ENCODE measurements at places on chromosomes 6 and 20.

GRCh38 chr6:121581327-121581726, 145.9 kb downstream of the GJA1 start:
- DNase-seq: no peak

DNA sequence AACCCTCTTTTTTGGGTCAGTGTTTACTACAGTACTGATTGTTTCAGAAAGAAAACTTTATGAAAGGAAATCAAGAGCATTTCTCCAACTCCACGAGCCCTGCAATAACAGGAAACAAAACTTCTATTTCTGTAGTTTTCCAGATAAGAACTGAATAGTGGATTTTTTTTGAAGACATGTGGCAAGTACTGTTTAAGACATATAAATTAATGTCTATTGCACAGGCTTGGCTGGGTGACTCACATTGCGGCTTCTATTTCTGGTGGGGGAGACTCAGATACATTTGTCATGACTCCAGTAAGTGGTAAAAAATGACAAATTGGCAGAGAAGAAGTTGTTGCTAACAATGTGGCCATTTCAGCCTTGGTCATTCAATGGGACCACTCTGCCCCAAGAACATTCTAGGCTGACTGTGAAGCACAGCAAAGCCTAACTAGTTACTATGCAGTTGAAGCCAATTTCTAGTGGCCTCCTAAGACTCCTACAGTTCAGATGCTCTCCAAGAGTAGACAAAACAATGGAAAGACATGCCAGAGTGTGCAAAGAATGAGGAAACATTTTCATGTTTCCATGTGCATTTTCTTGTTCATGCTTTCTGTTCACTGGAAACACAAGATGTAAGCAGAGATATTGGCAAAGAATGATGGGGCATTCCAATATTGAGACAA, 200.9 kb downstream of the EDN1 start:
- DNase-seq: no peak

DNA sequence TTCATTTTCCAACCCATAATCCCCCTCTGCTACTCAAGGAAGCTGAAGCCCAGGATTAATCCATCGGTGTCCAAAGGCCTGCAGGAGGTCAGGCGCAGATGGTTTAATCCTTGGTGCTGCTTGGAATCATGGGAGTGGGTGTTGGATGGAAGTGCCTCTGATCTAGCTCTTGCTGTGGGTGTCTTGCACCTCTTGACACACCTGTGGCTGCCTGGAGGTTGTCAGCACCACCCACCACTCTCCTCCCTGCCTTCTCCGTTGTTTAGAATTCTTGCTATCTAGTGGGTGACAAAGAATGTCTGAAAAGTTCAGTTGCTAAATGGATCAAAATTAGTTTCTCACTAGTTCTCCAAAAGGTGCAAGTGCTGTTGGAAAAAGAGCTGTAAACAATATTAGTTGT, 1074.4 kb upstream of the FLRT3 start:
- DNase-seq: no peak

- no peak for DNase-seq
Measured at GRCh38 chr6:131652472-131652871, 15.4 kb downstream of the ENPP3 start.

DNA sequence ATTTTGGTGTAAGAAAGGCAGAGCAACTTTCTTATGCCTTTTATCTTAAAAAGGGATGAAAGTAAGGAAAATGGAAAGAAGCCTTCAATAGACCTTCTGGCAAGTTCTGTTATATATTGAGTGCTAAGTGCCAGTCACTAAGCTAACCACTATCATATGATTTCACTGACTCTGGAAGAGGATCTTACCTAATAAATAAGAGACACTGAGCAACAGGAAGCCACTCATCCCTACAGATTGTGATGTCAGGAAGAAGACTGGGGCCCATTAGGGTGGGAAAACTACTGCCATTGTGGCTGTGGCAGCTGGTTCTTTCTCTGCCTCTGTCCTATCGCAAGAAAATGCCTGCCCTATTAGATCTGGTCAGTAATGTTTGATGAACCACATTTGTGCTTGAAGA, 89.6 kb downstream of the AIG1 start:
- DNase-seq: no peak

DNA sequence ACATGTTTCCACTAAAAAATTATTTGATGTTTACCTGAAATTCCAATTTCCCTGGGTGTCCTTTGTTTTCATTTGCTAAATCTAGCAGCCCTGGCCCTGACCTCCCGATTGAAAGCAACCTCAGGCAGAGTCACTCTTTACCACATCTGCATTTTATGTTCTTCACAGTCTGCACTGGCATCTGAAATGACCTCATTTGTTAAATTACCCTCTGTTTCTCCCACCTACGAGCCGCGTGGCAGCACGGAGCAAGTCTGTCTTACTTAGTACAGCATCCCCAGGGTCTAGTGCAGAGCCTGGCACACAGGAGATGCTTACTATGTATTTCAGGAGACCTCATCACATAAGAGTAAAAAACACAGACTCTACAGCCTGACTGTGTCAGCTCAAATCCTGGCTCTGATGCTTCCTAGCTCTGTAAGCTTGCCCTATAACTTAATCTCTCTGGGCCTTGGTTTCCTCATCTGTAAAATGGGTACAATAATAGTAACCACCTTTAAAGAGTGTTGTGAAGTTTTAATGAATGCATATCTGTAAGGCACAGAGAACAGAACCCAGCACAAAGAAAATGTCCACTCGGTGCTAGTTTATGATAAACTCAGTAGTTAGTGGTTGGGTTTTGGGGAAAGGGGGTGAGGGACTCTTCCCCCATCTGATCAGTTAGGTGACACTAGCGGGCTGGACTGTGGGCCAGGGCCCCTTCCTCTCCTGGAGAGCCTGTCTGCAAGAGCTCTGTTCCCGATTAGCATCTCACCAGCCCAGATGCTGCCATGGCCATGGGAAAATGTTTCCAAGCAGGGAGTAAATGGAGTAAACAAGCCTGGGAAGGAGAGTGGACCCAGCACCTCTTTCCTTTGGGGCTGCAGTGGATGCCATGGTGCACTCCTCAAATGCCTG, 88.2 kb downstream of the PREX1 start:
- no peak for DNase-seq

DNA sequence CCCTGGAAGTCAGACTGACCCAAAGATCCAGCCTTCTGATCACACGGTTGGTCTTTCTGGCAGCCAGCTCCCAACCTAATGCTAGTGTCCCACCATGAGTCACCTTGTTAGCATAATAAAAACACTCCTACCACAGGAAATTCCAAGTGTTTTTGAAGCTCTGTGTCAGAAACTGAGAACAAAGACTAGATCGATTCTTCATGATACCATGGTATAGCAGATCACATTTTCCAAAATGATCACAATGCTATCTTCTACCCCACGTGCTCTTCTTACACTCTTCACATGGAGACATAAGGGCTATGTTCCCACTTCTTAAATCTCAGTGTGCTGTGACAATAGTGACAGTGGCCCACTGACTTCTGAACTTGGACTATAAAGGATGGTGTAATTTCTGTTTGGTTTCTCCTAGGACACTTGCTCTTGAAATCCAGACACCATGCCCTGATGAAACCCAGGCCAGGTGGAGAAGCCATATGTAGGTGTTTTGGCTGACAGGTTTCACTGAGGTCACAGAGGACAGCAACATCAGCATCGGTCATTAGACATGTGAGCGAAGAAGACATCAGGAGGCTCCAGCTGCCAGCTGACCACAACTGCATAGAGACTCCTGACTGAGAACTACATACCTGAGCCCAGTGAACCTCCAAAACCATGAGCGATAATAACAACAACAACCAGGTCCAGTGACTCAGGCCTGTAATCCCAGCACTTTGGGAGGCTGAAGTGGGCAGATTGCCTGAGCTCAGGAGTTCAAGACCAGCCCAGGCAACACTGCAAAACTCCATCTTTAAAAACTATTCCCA, 57.5 kb downstream of the MKKS start:
- DNase-seq: no peak

DNA sequence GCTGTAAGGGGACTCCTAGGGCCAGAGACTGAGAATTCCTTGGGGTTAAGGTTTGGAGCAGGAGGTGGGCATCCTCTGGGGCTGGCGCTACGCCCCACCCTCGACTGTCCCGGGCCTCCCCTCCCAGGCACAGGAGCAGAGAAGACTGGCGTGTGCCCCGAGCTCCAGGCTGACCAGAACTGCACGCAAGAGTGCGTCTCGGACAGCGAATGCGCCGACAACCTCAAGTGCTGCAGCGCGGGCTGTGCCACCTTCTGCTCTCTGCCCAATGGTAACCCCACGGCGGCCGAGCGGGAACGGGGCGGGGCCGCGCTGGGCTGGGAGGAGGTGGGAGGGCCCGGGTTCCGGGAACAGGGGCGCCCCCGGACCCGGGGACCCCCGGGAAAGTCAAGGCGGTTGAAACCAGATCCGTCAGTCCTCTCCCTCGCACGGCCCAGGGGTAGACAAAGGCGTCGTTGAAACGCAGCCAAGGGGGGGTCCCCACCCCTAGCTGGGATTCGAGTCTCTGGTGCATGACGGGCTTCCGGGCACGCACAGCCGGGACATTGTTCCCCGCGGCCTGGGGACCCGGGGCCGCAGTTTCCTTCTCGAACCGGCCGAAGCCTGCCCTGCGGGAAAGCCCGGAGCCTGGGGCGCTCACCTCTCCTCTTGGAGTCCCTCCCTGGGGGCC, 844 bp downstream of the WFDC2 start:
- DNase-seq: no peak

DNA sequence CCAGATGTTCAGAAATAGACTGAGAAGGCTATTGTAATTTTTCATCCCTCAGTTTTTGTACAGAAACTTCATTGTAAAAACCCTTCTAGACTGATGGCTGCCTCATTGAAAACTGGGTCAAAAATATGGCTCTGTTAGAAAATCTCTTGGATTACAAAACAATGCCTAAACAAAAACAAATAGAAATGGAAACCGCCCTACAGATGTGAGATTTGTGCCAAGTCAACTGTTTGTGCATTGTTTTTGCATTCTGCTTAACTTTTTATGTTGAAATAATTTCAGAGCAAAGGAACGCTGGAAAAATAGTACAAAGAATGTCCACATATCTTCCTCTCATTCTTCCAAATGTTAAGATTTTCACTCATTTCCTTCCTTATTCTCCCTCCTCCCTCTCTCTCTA, 425.1 kb downstream of the FOXA2 start:
- DNase-seq: no peak

- no peak for DNase-seq
Measured at GRCh38 chr20:63124782-63125580, 91.0 kb downstream of the YTHDF1 start.

DNA sequence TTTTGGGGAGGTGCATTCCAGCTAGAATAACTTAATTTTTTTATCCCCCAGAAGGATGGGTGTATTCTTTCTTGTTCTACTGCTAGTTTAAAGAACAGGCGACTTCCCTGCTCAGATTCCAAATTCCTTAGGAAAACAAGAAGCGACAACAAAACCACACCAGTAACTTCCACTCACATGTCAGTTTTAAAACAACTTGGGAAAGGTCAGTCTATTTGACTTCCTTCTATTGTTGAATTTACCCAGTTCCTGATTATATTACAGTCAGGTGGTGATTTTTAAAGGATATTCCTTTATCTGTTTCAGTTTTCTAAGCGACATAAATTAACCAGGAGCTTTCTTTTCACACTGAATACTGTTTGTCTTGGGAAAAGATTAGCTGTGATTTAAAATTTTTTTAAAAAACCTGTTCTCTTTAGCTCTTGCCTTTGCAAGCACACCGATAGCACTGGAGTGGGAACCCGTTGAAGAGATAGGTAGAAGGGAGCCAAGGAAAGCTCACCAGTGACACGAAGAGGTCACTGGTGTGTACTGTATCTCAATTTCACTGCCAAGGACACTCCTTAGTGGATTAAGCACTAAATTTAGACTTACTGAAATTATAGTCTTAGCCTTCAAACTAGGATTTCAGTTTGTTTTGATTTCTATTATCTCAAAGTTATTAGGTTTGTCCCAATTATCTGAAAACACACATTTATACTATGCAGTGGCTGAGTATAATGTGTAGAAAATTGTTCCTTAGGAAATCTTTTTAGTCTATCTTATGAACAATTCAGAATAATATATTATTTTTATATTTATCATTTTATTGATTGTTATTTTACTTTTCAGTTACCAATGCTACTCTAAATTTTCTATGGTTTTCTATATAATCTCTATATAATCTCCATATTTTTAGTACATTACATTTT, 22.3 kb downstream of the MARCKS start:
- no peak for DNase-seq

- no peak for DNase-seq
Measured at GRCh38 chr20:64156136-64156885, 7.9 kb upstream of the MYT1 start.

DNA sequence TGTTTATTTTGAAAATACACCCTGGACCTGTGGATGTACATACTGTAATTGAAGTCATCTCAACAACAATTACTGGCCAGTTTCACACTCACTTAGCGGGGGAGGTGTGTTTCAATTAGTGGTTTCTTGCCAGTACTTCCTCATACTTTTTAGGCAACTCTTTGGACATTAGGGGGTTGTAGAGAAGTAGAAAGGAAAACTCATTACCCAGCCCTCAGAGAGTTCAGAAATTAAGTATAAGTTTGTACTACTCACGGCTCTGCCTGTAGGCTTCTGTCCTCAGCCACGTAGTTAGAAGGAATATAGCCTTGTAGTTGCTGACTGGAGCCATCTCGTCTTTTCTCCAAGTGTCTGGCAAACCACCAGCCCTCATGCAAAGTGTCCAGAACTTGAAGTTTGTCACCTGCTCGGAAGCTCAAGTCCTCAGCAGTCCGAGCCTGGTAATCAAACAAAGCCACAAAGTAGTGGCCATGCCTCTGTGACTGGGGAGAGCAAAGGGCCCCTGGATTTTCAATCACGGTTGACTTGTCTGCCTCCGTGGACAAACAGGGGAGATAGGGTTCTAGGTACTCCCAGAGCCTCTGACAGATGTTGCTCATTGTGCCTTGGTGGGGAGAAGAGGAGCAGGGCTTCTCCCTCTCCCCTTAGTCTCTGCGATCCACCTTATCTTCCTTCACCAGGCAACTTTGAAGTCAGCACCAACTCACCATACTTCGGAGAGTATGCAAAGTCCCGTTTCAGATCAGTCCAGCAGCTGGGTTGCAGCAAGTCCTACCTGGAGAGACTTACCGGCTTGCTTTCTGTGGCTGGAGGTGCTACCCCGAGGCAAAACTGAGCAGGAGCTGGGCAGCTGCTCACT, 749 bp downstream of the FRK start:
- no peak for DNase-seq

GRCh38 chr20:20303742-20304141, 64.2 kb upstream of the INSM1 start:
- DNase-seq: no peak

- DNase-seq: no peak
Measured at GRCh38 chr6:108650781-108651180, 90.1 kb downstream of the FOXO3 start.

DNA sequence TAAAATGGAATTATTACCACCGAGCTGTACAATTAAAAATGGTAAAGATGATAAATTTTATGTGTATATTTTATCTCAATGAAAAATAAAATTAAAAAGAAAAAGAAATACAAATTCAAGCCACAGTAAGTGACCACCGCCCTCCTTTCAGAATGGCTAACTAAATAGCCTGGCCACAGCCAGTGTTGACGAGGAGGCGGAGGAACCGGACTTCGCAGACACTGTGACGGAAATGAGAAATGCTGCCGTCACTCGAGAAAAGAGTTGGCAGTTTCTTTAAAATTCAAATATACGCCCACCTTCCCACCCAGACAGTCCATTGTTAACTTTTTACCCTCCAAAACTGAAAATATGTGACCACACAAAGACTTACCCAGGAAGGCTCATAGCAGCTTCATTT, 50.0 kb downstream of the FOXF2 start:
- DNase-seq: no peak

- peak; percentile 60 for DNase-seq
Measured at GRCh38 chr6:70717038-70717801, 49.5 kb downstream of the SMAP1 start.

GRCh38 chr6:129795261-129795660, 65.9 kb downstream of the TMEM244 start:
- no peak for DNase-seq

All from CD8-positive, alpha-beta T cell (primary cell).